ENCODE measurements at places on chromosomes 4 and X. TPM values are rescaled to one million over a fixed set of nuclear protein-coding genes. Genes with fewer than 3 reads are reported as not detected.

GRCh38 chrX:84469226-84469625 lies 33.0 kb downstream of the HDX start:
- H3K4me1 ChIP-seq: no peaks in the 10 kb centered on the region
- H3K27ac ChIP-seq: no peak overlapping the region
- no peak for DNase-seq
- no peaks in the 10 kb centered on the region for H3K27me3 ChIP-seq

Gene ANK2
- 169 TPM for total RNA-seq

DNA sequence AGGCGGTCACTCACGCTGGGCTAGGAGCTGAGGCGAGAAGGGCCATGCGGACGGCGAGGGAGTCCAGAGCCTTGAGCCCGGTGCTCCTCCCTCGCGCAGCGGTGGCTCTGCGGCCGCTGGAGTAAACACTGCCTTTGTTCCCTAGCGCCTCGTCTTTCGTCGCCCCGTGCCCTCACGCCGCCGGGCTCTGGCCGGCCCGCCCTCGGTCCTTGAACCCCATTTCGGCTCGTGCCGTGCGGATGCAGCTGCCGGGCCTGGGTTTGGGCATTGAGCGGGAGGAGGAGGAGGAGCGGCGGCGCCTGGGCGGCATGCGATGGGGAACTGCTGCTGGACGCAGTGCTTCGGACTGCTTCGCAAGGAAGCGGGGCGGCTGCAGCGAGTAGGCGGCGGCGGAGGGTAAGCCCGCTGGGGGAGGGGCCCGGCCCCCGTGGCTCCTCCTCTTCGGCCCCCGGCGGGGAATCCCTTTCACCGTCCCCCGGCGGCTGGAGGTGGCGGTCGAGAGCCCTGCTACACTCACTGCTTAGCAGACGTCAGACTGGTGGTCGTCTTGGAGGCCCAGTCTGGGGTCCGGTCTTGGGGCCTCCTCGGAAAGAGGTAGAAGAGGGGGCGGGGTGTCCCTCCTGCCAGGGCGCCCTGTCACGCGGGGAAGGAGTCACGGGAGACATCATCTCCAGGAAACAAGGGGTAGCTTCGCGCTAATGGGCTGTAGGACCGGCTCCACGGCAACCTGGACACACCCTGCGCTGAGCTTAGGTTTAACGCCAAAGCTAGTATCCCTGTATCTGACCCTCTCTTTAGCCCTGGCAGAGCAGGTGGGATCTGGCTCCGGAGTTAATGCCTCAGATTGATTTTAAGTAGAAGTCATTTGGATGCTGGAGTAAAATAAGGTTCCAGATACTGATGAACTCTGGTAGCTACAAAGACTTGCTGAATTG lies at the start of gene AP1AR:
Gene AP1AR, plus strand, starts transcription at position 9 of the 935 bp plus-strand sequence. Its CDS starts 305 bp downstream, at position 314.
- no peaks in the 10 kb centered on the region for H3K4me1 ChIP-seq
- no peaks in the 10 kb centered on the region for H3K27me3 ChIP-seq
- H3K36me3 ChIP-seq: no peaks in the 10 kb centered on the region
- H3K27ac ChIP-seq: peak within 1 kb of the TSS; percentile 99

Gene DRD5
- 0.24 TPM for total RNA-seq

Data from right atrium auricular region (tissue), 2 donors.